Activated CD4-positive, alpha-beta T cell treated with anti-CD3 and anti-CD28 coated beads for 36 hours (primary cell): ENCODE measurements at places on chromosomes 7 and 10.

- no peak for DNase-seq
Measured at GRCh38 chr10:36036137-36036536, 394.0 kb upstream of the FZD8 start.

GRCh38 chr7:129422727-129423126 lies 11.5 kb upstream of the STRIP2 start:
- no peak for DNase-seq

DNA sequence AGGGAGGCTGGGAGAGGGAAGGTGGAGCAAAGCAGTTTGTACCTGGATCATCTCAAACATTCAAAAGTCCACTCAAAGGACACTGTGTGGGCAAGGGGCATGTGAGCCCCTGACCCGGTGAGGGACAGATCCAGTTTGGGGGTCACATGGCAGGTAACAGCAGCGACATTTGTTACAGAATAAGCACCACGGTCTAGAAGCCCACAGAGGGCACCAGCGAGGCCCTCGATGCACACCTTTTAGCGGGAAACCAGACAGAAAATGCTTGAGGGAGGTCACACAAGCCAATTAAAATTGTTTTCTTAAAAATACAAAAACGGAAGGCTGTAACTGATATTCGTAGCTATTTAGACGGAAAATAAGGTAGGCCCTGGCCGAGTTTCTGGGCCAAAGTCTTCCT lies 144.4 kb downstream of the ZMYND11 start:
- DNase-seq: no peak

DNA sequence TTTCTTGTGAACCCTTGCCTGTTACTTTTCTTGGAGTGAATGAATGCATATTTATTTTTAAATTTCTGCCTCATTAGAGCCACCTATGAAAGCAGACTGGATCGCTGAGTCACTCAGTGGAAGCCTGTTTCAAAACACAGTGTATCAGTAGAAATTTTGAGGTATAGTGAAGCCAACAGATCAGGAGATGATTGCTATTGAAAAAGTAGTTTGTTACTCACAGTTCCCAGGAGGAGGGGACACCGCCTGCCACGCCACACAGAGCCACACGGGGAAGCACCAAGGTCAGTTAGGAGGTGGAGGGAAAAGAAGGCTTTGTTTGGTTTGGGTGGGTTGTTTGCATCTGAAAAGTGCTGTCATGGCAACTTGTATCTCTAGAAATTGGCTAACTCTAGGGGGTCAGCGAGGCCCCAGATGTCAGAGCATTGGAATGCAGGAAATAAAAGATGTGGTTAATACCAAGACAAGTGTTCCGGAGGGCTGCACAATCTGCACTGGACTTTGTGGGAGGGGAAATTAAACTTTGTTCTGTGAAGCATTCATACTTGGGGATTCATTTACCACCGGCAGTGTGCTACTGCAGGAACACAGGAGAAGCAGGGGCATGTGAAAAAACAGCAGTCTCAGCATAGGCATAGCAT lies 106.4 kb upstream of the SDK1 start:
- DNase-seq: peak; percentile 10

- peak; percentile 33 for DNase-seq
Measured at GRCh38 chr10:61961278-61961677, 59.8 kb downstream of the ARID5B start.

DNA sequence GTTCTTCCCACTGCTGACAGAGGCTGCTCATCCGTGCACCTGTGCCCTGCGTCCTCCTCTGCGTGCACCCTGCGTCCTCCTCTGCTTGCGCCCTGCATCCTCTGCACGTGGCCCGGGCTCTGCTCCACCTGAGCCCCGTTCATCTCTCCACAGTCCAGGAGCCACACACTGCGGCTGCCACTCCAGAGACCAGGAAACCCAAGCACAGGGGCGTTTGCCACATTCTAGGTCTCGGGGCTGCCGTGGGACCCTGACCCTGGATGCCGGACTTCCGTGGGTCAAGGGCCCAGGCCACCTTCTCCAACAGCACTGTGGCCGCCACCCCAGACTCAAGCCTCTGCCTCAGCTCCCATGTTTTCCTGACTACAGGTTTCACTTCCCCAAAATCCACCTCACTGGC lies 460.4 kb downstream of the PTPRN2 start:
- DNase-seq: no peak

GRCh38 chr10:12659706-12660105 lies 310.4 kb downstream of the CAMK1D start:
- no peak for DNase-seq

- no peak for DNase-seq
Measured at GRCh38 chr7:93159490-93159889, 11.3 kb upstream of the SAMD9L start.

GRCh38 chr7:8436965-8437364 lies 3.6 kb downstream of the NXPH1 start:
- peak; percentile 80 for DNase-seq

DNA sequence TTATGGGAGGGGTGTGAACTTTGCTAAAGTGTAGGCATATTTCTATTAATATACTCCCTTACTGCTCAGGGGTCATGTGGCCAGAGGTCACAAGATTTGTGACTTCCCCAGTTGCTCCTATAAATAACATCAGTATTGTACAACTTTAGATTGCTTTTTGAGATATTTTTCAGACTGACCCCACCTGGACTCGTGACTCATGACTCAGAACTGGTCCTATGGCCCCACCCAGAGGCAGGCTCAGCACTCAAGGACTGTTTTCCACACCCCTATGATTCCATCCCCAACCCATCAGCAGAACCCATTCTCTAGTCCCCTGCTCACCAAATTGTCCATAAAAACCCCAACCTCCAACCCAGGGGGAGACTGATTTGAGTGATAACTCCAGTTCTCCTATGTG lies 2.7 kb upstream of the CUL2 start:
- DNase-seq: no peak

- no peak for DNase-seq
Measured at GRCh38 chr10:588246-589165, 101.0 kb downstream of the DIP2C start.

DNA sequence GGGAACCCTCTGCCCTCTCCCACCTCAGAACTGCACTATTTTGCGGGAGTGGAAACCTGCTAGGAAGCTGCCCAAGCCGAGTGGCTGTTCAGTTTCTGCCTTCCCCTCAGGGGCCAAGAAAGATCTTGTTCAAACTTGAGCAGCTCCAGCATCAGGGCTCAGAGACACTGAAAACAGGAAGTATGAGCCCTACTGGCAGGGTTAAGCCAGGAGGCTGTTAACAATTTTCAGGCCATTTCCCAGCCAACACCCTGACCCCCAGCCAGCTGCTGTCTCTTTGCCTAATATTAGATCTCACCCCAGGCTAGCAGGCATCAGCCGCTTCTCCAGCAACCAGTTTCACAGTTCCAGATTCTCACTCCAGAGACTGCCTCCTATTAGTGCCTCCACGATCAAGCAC lies 9.2 kb downstream of the PLAU start:
- no peak for DNase-seq
